ENCODE measurements at places on chromosomes 16 and 17. TPM values are rescaled to one million over a fixed set of nuclear protein-coding genes. Genes with fewer than 3 reads are reported as not detected.

ARHGDIG gene
- 106 TPM for polyA plus RNA-seq

ENPP7 gene
- 0.08 TPM for polyA plus RNA-seq

ABCA10 gene
- polyA plus RNA-seq, result 4.9 TPM

SCIMP gene
- 1.3 TPM for polyA plus RNA-seq

ADGRG1 gene
- polyA plus RNA-seq, result 338 TPM

TGFB1I1 gene
- 22.7 TPM for polyA plus RNA-seq

MMP25 gene
- 10.5 TPM for polyA plus RNA-seq

NHERF1 gene
- polyA plus RNA-seq, result 79.1 TPM

ZG16 gene
- polyA plus RNA-seq, result 0.05 TPM

TP53TG3F gene
- polyA plus RNA-seq, result not detected

INCA1 gene
- polyA plus RNA-seq, result 7.1 TPM

KRTAP2-2 gene
- not detected for polyA plus RNA-seq

DNASE1L2 gene
- 5.2 TPM for polyA plus RNA-seq

TP53TG3 gene
- polyA plus RNA-seq, result not detected

MRPL38 gene
- 116 TPM for polyA plus RNA-seq

Measured in spinal cord (tissue), 10 donors.